ENCODE measurements at places on chromosomes 12 and 14.

GRCh38 chr14:69506241-69506595 lies 21.7 kb downstream of the PLEKHD1 start:
- DNase-seq = no peak

DNA sequence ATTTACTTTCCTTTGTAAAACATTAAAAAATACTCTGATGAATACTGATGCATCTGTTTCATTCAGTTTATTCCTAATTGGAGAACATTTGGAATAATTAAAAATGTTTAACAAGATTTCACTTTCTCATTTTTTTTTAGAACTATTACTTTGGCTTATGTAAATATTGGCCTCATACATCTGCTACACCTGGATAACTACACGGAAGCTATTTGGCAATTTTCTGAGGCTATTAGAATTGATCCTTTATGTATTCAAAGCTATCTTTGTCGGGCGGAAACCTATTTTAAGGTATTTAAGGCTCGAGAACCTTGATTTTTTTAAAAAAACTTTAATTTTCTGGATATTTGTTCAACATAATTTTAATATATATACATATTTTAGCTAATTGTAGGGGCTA lies 196.7 kb downstream of the TTC6 start:
- no peak for DNase-seq

DNA sequence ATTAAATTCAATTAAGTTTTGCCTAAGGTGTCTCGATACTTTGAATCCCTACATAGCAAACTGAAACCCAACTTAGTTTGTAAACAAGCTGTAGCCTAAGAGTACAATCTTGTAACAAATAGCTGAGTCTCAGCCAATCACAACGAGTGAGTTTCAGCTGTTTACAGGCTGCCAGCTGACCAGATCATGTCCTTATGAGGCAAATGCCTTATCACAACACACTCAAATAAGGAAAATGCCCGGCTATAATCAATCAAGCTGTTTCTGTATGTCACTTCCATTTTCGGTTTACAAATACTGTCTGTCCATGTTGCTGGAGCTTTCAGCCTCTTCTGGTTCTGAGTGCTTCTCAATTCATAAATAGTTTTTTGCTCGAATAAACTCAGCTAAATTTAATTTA lies 943.8 kb downstream of the SLC16A7 start:
- DNase-seq = no peak

- no peak for DNase-seq
These were observed 130.8 kb upstream of the PTPRQ start for GRCh38 chr12:80313209-80313608.

GRCh38 chr14:103169954-103170353 lies 46.7 kb downstream of the TNFAIP2 start:
- no peak for DNase-seq

DNA sequence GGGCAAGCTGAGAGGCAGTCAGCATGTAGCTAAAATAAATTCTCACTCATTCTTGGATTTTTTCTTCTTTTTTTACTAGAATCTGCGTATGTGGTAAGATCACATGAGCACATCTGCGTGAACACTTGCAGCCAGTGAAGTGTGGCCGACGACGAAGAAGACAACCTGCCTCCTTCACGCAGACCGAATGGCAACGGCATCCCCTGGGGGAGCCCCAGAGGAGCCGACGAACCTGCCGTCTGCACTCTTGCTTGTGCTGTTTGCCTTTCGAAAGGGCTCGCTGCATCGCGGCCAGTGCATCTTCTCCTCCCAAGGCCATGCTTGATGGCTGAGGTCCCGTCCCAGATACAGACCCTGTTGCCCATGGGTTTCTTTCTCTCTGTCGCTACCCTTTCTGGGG lies 113.8 kb downstream of the KCNK10 start:
- DNase-seq = no peak

GRCh38 chr12:9699269-9699897 lies 29.9 kb downstream of the CLEC2D start:
- DNase-seq = no peak

- DNase-seq = no peak
These were observed 36.7 kb downstream of the SPTLC2 start for GRCh38 chr14:77579780-77580179.

- DNase-seq = no peak
These were observed 195.5 kb downstream of the PAX9 start for GRCh38 chr14:36857136-36857535.

DNA sequence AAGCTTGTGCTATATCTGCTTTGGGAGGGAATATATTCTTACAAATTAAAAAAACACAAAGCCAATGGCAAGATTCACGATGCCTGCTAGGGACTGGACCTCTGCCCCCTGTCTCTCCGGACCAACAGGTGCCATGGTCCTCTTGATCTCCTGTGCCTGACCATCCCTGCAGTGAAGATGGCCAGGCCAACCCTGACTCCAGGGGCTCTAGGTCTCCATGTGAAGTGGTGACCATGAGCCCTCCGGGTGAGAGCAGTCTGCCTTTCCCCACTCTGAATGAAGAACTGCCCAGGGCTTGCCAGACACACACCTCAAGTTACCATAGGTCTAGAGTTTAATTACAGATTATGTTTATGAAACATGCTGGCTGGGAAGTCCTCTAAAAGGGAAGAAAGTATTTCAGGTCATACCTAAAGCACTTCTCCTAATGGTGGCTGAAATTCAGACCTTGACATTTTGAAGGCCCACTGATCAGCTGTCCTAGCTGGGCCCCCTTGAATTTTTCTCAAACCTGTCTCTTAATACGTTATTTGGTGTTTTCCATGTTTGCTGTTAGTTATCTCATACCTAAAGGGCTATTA lies 1.4 kb downstream of the ARHGDIB start:
- no peak for DNase-seq

DNA sequence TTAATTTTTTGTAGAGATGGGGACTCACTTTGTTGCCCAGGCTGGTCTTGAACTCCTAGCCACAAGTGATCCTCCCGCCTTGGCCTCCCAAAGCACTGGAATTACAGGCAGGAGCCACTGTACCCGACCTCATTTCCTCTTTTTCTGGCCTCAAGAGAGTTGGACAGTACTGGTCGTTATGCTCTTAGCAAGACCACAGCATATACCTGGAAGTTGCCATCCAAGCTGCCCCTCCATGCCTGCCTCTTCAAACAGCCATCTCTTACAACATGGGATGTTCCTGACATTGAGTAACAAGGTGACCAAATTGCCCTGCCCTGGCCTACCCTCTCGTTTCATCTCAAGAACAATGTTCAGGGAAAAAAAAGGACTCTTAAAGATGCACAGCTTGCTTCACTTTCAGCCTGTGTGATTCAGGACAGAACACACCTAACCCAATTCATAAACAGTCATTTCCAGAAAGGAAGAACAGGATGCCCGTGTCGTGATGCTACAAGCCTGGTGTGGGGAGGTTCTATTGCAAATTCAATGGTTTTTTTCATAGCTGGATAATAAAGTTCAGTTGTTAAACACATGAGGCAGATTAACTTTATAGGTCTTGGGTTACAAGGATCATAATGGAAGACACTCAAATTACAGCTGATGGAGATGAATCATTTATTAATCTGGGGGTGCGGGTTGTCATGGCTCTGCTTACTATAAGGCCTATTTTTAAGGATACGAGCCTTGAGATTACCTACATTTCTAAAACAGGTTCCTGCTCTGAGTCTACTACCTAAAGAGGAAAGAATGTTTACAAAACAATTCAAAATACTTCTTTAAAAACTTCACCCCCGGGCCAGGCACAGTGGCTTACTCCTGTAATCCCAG lies 11.9 kb downstream of the GLTP start:
- DNase-seq = no peak

GRCh38 chr12:66103016-66103913 lies 27.3 kb downstream of the LLPH start:
- DNase-seq = no peak

DNA sequence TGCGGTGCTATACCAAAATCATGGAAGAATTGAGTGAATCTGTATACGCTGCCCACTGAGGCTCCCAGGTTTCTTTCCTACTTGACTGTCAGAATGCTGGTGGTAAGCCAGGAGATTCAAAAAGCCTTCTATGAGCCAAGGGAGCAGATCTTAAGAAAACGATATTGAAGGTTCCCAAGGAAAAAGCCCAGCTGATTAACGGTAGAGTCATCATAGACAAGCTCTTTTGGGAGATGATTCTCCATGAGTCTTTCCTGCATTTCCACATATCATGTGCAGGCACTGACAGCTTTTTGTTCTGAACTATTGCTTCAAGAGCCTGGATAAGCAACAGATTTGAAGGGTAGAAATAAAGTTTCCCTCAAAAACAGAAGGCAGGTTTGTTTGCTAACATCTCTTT lies 17.5 kb downstream of the SLC35F4 start:
- no peak for DNase-seq

GRCh38 chr14:73744874-73745529 lies 30.8 kb upstream of the PNMA1 start:
- no peak for DNase-seq

DNA sequence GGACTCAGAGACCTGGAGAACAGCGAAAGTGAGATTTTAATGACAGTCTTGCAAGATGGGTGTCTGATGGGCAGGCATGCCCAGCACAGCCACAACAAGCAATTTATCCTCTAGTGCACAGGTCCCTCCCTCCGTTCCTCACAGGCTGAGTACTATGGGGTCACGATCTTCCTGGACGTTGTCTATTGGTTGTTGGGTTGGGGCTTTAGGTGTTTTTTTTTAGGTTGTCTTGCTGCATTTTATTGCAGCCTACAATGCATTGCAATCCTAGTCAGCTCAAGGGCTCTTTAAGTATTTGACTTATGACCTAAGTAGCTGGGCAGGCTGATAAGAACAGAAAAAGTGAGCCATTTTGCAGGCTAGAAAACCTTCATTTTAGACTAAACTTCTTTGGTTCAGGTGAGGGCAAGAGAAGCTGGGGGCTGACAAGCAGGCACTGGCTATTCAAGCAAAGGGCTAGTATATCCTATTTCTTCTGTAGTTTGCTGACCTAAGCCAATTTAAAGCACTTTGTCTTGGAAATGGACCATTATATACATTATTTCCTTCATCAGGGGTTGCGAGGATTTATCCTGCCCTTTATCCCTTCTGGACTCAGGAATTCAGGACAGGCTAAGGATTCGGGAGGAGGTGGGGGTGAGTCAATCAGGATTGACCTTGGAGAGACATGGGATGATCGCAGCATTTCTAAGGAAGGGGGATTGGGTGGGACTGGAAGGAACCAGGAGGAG lies 6.0 kb downstream of the KRT7 start:
- DNase-seq = no peak

- DNase-seq = no peak
These were observed 113.0 kb downstream of the UNC79 start for GRCh38 chr14:93543766-93544165.

- DNase-seq = no peak
These were observed 52.6 kb downstream of the GPHB5 start for GRCh38 chr14:63266106-63266505.

GRCh38 chr12:4120316-4120917 lies 153.1 kb upstream of the CCND2 start:
- DNase-seq = no peak

DNA sequence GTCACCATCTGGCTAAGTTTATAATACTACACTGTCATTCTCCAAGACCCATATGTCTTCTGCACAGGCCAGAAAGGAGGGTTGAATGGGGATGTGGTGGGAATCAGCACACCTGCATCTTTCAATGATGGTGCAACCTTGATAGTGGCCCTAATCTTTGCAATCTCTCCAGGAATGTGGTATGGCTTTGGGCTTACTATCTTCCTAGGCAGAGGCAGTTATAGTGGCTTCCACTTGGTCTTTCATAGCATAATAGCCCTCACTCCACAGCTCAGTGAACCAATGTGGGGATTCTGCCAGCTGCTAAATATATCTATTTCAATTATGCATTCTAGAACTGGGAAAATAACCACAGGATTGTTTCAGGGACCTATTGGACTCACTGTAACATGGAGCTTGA lies 61.8 kb upstream of the ATP2B1 start:
- no peak for DNase-seq

GRCh38 chr14:65335411-65335947 lies 77.1 kb upstream of the FUT8 start:
- DNase-seq = no peak

DNA sequence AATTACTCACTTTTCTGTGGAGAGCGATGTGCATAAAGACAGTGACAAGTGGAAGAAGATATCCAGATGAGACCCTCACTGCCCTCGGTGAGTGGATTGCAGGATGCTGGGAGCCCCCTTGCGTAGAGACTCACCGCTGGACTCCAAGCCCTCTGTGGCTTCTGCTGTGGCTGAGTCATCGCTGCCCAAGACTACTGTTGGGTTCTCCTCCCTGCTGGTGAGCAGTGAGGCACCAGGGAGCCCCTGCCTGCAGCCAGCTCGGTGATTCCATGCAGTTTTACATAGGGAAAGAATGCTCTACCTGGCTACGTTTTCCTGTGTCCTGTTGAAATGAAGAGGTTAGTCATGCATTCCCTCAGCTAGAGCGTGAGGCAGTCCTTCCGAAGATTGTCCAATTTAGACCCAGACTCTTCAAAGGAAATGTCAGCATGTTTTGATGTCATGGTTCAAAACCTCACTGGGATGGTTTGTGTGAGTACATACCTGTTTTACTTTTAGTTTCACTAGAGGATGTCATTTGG lies 28.2 kb downstream of the TRAF3 start:
- DNase-seq = peak; percentile 65

- DNase-seq = no peak
These were observed 42.2 kb upstream of the DBX2 start for GRCh38 chr12:45093051-45093450.

DNA sequence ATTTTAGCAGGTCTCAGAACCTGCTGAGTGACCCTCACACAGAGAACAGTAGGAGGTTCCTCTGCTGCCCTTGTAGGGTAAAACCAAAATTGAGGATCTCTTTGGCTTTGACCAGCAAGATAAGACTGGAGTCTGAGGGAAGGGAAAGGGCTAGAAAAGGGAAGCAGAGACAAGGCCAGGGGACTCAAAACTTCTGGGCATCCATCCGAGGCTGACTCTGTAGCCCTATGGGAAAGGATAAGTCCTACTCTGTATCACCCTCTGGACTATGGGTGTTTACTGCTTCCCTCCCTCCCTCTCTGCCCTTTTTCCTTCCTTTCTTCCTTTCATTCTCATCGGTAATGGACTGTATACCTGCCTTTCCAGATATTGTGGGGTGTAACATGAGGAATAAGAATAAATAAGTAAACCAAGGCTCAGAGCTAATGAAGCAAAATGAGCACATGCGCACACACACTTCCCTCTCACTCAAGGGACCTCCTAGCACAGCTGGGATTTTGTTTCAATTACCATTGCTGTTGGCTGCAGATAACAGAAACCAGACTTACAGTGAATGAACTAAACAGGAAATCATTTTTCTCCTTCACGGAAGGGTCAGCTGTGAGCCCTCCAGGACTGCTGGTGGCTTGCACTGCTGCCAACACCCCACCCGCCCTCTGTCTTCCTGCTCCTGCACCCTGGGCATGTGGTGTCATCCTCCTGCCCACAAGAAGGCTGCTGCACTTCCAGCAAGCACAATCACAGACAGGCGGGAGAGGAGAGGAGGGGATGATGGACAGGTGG lies 404.4 kb upstream of the CCDC196 start:
- no peak for DNase-seq

GRCh38 chr12:104598342-104599271 lies 141.9 kb downstream of the CHST11 start:
- no peak for DNase-seq

- no peak for DNase-seq
These were observed 10.7 kb upstream of the TBX3 start for GRCh38 chr12:114694436-114695304.

GRCh38 chr12:1927751-1928351 lies 9.4 kb upstream of the CACNA2D4 start:
- no peak for DNase-seq

- DNase-seq = no peak
These were observed 15.3 kb downstream of the SLC6A12 start for GRCh38 chr12:198705-199104.

Measured in stimulated activated naive CD8-positive, alpha-beta T cell treated with anti-CD3 and anti-CD28 coated beads, Interleukin-15, amount 100 ng/mL, for 72 hours (primary cell).